ENCODE measurements at places on chromosomes 5 and 9.

DNA sequence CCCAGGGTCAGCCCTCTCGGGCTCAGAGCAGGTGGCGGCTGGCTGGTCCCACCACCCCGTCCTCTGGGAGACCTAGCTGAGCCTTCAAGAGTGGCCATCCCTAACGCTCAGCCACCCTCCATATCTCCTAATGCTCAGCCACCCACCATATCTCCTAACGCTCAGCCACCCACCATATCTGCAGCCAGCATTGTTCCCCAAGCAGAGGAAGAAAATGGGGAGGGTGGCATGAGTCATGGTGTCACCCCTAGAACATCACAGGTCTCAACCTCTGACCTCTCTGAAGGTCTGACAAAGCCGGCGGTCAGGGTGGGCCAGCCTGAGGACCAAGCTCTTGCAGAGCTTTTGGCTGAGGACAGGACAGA is 14.7 kb downstream of the LHX3 start:
- no peak for DNase-seq

- DNase-seq = no peak
Measured at GRCh38 chr5:65916636-65917035, 9.7 kb upstream of the ERBIN start.

DNA sequence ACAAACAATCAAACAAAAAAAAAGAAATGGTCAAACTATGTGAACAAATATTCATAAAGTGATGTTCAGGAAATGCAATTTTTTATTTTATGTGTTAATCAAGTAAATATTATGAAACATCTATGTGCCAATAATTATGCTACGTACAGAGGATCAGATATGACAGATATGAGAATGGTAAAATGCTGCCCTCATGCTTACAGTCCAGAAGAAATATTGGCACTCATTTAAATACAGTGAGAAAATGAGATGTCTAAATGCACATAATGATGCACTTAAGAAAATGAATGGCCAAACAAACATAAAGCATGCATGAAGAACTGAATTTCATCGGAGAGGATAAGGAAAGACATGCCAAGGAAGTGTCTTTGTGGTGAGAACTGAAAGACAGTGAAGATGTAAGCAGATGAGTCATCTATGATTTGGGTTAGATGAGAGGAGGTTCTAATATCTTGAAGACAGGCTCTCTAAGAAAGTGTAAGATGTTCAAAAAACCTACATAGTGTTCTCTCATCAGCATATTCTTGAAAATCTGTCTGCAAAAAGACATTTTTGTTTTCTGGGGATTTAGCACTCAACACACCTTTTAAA is 1231.1 kb upstream of the ACO1 start:
- no peak for DNase-seq

DNA sequence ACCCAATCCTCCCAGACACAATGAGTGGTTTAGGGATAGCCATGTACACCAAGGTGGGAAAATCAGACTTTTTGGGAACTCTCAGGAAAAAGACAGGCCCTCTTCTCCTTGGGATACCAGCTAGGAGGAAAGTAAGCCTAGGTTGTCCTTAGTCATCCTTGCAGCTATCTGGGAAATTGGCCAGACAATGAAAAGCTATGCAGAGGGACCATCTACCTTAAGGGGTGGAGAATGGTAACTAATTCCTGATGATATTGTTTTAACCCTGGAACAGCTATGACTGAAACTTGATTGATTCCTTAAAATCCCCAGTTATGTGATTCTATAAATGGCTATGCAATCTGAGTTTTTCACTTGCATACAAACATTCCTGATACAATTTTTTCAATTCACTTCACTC is 88.9 kb upstream of the BNC2 start:
- DNase-seq = no peak

DNA sequence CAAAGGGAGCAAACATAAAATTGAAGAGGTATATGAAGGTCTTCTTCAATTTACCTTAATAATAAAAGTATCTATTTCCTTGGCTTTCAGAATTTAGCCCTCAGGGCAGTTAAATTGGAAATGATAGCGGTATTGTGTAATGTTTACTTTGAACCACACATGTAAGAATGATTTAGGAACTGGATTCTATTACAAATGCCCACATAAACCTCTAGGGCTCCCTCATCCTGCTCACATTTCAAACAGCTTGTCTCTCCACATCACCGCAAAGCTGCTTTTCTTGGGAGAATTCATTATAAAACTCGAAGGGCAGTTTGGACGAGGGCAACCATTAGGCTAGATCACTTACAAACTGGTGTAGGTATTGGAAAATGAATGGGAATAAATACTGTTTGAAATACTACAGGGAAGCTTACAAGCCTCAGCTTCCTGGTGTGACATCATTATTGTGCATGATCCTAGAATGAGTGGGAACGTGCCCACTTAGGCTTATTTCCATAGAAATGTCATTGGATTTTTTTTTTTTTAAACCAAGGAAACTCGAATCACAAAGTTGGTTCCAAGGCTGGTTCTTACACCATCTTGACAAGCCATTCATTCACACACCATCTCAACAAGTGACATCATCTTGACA is 47.3 kb downstream of the MTRR start:
- DNase-seq = no peak

DNA sequence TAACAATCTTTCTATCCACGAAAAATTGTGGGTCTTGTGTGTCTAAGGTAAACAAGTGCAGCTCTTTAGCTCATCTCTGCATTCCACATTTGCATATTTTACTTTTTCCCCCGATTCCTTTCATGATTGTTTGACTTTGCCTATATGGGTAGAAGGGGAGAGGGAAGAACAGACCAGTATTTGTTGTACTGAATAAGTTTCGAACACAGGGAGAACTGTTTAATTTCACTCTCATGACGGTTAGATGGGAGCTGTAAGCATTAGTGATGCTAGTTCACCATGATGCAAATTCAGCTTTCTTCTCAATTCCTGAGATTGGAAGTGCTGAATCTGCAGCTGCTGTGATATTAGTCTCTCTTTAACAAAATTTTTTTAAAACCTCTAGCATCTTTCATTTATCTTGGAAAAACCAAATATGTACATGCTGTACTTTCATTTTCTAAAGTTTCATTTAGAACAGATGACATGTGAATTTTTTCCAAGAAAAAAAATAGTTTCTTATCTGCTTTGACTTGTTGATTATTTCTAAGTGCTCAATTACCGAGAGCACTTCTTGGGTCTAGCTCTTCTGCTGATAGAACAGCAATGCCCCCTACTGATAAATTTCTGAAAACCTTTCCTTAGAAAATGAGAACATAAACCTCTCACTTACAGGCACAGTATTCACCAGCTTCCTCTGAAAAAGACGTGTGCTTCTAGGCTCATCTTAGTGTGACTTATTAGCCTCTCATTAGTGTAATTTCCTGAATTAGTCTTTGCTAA is 149.5 kb downstream of the BAAT start:
- DNase-seq = no peak

DNA sequence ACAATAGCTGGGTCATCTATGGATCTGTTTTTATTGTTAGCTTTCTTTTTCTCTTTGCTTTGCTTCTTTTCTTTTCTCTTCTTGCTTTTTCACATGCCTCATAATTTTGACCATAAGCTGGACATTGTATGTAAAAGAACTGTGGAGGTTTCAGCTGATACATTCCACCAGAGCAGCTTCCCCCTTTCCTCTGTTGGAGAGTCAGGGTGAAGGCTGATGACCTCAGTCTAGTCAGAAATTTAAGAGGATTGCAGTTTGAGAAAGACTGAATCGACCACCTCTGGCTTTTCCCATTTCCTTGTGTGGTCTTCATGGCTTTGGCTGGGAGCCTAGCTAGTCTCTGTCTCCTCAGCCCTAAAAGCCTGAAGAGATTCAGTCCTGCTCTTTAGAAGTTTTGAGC is 42.0 kb downstream of the KCNIP1 start:
- DNase-seq = no peak

GRCh38 chr9:33155393-33155792 is 11.7 kb downstream of the B4GALT1 start:
- no peak for DNase-seq

- no peak for DNase-seq
Measured at GRCh38 chr5:177478711-177479646, 5.5 kb upstream of the DBN1 start.

DNA sequence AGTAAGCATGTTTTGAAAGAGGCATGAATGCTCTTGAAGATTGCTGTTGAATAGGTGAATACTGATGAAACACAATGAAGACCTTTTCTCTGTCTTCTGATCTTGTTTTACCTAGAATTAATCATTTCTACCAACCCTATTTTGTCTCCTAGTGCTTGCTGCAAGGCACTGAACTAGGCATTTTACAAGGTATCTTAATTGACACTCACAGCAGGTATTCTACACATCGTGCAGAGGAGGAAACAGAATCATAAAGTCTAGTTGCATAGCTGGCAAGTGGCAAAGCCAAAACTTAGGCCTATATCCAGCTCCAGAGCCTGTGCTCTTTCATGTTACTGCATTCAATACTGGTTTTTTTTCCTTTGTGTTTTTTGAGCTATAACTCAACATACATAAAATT is 50.7 kb downstream of the CTNNA1 start:
- no peak for DNase-seq

All from activated naive CD4-positive, alpha-beta T cell treated with anti-CD3 and anti-CD28 coated beads, Interleukin-2, amount 50 U/mL, for 72 hours (primary cell).